ENCODE measurements at places on chromosomes 12 and 14. TPM values are rescaled to one million over a fixed set of nuclear protein-coding genes. Genes with fewer than 3 reads are reported as not detected.

GRCh38 chr14:24362241-24362960 is 5.6 kb upstream of the NFATC4 start:
- no peak for DNase-seq
- peaks cover 2% of the 10 kb centered on the region for H3K36me3 ChIP-seq
- peaks cover 17% of the 10 kb centered on the region for H3K4me1 ChIP-seq
- no peak overlapping the region for H3K27ac ChIP-seq
- no peak overlapping the region for H3K4me3 ChIP-seq
- peaks cover 54% of the 10 kb centered on the region for H3K27me3 ChIP-seq

Gene PIK3C2G
- total RNA-seq = not detected

DNA sequence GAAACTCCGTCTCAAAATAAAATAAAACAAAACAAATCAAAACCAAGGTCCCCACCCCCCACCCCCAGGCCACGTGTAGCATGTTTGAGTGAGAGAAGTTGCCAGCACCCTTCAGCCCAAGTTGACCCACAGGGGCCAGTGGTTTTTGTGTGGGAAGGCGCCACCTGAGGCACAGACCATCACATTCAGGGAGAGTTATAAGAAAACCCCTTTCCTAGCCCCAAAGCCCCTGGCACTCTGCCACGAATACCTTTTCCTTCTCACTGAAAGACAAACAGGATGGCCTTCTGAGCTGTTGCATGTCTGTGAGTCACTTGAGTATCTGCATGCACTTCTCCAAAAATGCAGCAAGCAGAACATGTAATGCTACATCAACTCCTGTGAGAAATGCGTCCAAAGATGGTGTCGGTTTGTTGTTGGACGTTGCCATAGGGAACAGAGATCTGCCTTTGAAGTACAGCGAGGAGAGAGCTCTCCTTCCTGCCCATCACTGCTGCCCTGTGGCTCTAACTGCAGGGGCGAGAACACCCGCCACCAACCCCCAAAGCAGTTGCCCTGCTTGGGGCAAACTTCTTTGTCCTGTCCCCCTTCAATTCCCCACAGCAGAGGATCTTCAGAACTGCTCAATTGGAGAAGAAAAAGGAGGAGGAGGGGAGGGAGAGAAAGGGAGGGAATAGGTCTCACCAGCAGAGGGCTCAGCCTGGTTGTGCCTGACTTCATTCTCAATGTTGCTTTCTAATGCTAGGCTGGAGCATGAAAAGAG is 2.7 kb upstream of the TRAF3 start:
- H3K4me3 ChIP-seq = no peak overlapping the region
- peaks cover 10% of the 10 kb centered on the region for H3K36me3 ChIP-seq
- H3K27ac ChIP-seq = peak overlapping the region; percentile 64
- H3K4me1 ChIP-seq = peaks cover 38% of the 10 kb centered on the region
- no peaks in the 10 kb centered on the region for H3K27me3 ChIP-seq
- DNase-seq = peak; percentile 76

DNA sequence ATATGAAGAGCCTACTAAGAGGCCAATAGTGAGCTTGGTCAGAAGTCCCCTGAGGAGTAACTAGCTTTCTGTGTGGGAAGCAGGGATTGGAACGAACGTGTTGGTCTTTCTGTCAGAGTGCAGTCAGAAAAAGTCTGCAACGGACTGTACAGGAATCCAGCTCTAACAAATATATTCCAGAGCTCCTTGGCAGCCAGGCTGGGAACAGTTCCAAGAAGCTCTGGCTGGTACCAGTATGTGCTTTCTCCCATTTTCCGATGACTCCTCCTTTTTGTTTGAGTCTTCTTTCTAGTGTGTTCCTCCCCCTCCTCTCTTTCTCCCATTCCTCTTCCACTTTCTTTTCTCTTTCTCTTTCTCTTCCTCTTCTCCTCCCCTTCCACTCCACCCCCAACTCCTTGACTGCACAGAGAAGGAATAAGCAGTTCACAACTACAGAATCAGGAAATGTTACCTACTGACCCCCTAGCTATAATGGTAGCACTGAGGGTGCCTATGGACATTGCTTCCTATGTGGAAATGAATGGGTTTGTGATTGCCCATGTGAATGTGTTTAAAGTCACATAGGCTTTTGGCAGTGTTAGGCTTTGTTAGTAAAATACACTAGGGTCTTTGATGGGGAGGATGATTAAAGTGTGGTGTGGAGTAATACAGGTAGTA is 59.9 kb downstream of the TTLL5 start:
- no peak overlapping the region for H3K27ac ChIP-seq
- no peak overlapping the region for H3K4me3 ChIP-seq
- no peak for DNase-seq
- peaks cover 13% of the 10 kb centered on the region for H3K4me1 ChIP-seq
- no peaks in the 10 kb centered on the region for H3K27me3 ChIP-seq

- H3K36me3 ChIP-seq = no peaks in the 10 kb centered on the region
- H3K4me1 ChIP-seq = no peaks in the 10 kb centered on the region
- no peak for DNase-seq
- H3K4me3 ChIP-seq = no peak overlapping the region
- no peak overlapping the region for H3K27ac ChIP-seq
Observed at GRCh38 chr12:81125691-81126090, 47.8 kb downstream of the ACSS3 start.

DNA sequence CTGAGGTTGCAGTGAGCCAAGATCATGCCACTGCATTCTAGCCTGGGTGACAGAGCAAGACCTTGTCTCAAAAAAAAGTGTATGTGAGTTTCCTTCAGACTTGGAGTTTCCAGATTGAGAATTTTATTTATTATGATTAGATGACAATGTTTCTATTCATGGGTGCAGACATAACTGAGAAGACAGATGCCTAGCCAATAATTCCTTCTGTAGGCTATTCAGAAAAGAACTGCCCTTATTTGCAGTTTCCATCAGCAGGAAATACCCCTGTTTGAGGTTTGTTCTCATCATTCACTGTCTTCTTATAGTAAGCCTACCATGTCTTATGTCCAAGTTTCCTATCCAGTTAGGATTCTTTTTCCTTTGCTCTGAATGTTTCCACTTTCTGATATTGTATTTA is 269.0 kb downstream of the KTN1 start:
- no peaks in the 10 kb centered on the region for H3K36me3 ChIP-seq
- no peak overlapping the region for H3K4me3 ChIP-seq
- no peaks in the 10 kb centered on the region for H3K4me1 ChIP-seq
- DNase-seq = no peak
- no peak overlapping the region for H3K27ac ChIP-seq

Gene SERPINA3
- total RNA-seq = not detected

Gene DICER1
- total RNA-seq = 63.6 TPM

DNA sequence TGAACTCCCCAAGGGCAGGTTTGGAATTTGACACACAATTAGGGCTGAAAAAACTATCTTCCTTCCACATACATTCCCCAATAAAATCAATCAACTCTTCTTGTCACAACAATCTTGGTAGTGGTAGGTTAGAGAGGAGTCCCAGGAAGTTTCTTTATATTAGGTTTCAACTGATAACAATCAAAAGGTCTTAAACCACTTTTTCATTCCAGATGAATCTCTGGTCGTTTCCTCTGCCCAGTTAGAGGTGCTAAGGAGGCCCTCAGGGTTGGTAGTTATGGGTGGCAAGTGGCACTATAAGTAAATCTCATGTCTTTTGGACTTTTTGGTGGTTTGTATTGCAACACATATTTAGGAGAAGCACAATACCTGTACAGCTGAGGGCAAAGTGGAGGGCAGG is 1.7 kb upstream of the SLC38A2 start:
- DNase-seq = no peak
- peaks cover 50% of the 10 kb centered on the region for H3K4me1 ChIP-seq

Gene RILPL1
- total RNA-seq = 0.79 TPM

Gene PRIMA1
- not detected for total RNA-seq

Gene NOC4L
- 32.4 TPM for total RNA-seq

Gene KERA
- not detected for total RNA-seq

- no peaks in the 10 kb centered on the region for H3K36me3 ChIP-seq
- H3K4me3 ChIP-seq = peak overlapping the region; percentile 66
- H3K4me1 ChIP-seq = peaks cover 28% of the 10 kb centered on the region
- peak; percentile 28 for DNase-seq
- peaks cover 13% of the 10 kb centered on the region for H3K27me3 ChIP-seq
Observed at GRCh38 chr12:11555743-11556625, 93.5 kb upstream of the ETV6 start.

DNA sequence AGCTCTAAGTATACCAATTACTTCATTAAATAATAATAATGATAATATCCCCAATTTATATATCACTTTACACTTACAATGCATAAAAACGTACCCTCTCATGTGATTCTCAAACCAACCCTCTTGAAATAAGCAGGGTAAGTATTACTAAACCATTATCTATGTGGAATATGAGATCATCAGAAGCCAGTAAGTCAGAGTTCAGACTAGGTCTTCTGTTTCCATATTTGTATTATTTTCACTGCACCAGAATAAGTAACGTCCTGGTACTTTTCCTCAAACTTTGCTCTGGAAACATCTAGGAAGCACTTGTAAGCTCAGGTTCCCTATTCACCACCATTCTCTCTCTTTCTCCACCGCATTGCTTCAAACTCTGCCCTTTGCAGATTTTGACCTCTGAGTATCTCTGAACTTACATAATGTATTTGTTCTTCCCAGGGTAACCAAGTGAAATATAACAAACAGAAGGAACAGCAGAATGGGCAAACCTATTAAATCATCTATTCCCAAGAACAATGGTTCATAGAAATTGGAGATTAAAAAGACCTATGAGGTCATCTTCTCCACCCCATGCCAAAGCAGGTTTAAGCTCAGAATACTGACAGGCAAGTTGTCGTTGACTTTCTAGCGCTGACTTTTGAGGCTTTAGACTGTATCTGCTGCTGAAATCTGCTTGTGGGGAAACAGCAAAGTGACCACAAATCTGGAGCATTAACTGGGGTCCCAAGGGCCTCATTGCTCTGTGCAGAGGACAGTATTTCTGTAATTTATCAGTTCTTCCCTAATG is 161.3 kb upstream of the FAR2 start:
- H3K4me3 ChIP-seq = no peak overlapping the region
- H3K4me1 ChIP-seq = no peaks in the 10 kb centered on the region
- no peak for DNase-seq
- no peak overlapping the region for H3K27ac ChIP-seq
- no peaks in the 10 kb centered on the region for H3K36me3 ChIP-seq
- H3K27me3 ChIP-seq = peaks cover 10% of the 10 kb centered on the region

DNA sequence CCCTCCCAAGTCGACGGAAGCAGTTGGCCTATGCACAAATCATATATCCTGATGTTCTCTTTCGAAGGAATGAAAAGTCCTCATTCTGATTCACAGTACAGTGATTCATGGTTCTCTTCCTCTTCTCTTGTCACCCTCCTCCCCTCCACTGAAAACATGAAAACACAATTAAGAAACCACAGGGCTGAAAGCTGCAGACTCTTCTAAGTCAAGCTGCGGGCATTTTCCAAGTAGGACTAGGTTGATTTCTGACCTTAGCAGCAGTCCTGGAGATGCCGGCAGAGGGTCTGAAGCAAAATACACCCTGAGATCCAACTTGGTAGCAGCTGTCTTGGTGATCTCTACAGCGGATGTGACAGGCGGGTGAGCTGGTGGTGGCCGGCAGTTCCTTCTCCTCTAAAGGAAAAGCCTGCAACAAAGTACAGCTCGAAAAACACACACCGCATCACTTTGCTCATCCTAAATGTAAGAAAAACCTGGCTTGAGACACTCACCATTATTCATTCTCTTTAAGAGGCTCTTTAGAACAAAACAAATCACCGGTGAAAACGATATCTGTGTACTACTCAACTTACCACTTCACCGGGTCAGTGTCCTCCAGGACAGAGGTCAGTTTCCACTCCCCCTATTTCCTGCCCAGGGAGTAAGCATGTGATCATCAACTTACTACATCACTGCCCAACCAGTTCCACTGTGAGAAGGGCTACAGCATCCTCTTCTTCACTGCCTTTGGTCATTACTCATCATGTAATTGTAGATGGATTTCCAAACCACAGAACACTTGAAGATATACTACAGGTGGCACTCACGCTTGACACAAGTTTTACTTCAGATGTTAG is 6.0 kb downstream of the TMCC3 start:
- H3K4me3 ChIP-seq = peak overlapping the region; percentile 26
- H3K4me1 ChIP-seq = peaks cover 39% of the 10 kb centered on the region
- peak overlapping the region; percentile 65 for H3K27ac ChIP-seq

DNA sequence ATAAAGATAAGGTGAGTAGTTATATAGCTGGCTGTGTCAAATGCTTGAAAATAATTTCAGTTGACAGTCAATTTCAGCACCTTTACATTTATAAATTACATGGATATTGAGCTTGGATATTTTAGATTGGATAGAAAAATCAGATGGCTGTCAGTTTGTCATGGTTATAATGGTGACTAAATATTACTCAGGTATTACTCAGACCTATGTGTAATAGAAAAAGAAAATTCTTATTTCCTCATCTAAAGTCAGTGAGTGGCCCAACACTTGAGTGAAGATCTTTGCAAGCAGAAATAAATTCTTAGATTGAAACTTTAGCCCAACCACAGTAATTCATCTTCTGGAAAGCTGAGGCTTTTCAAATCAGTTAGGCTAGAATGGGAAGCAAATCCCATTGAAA is 354.4 kb downstream of the NAV3 start:
- H3K36me3 ChIP-seq = no peaks in the 10 kb centered on the region
- no peak for DNase-seq
- no peak overlapping the region for H3K27ac ChIP-seq
- H3K27me3 ChIP-seq = no peaks in the 10 kb centered on the region
- H3K4me3 ChIP-seq = no peak overlapping the region

DNA sequence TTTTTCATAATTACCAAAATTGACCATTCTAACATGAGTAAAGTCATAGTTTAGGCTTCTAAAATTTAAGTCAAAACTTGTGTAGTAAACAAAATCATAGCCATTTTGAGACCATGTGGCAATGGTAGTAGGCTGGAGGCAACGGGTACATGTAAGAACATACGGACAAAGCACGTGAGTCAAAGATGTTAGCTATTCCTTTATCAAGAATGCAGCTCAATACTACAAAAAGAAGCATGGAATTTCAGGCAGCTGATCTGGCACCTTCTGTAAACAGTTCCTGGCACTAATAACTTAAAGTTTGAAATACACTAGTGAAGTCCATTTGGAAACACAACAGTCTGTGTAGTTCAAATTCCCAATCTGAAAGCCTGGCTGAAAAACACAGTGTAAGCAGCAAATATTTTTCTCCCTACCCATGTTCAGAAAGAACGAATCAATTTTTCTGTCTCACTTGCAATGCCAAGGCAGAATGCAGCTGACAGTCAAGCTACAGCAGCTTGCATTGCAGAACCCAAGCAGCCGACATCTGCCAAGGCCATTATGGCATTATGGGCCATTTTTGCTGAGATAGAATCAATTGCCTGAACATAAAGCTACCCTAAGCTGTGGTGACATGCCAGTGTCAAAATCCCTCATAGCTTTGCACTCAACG is 29.3 kb downstream of the MYF5 start:
- no peak overlapping the region for H3K4me3 ChIP-seq
- DNase-seq = no peak
- no peak overlapping the region for H3K27ac ChIP-seq
- no peaks in the 10 kb centered on the region for H3K4me1 ChIP-seq
- no peaks in the 10 kb centered on the region for H3K36me3 ChIP-seq
- no peaks in the 10 kb centered on the region for H3K27me3 ChIP-seq

GRCh38 chr14:100709289-100710284 is 17.1 kb upstream of the DLK1 start:
- no peak overlapping the region for H3K4me3 ChIP-seq
- H3K36me3 ChIP-seq = no peaks in the 10 kb centered on the region
- peak; percentile 18 for DNase-seq

- no peak overlapping the region for H3K4me3 ChIP-seq
- no peak for DNase-seq
- H3K27ac ChIP-seq = no peak overlapping the region
- no peaks in the 10 kb centered on the region for H3K4me1 ChIP-seq
Observed at GRCh38 chr14:39873791-39874190, 441.6 kb upstream of the FBXO33 start.
